NB4 (cell line): ENCODE measurements at places on chromosomes 11 and 22.
A peak's percentile ranks its signal among the peaks of the same experiment; 100 is the strongest.

DNA sequence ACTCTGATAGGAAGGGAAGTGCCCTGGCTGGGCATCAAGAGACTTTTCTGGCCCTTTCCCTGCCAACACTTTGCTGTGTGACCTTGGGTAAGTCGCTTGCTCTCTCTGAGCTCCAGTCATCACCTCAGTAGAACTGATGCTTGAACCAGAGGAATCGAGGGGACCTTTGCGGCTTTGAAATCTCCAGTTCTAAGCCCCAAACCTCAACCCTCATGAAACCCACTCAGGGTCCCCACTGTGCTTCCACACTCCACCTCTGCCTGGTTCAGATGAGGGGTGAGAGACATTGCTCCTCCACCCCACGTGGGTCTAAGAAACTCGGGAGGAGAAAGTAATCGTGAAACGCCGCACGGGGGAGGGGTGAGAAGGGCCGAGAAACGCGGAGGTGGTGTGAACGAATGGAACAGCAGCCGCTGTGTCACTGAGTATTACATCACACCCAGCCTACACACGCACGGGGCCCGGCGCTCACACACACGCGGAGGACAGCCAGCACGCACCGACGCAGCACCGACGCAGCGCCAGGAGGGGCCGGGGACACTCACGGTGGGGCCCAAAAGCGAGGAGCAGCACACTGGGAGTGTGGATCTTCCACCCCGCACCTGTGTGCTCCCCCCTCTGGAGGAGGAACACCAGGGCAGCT lies 4.3 kb downstream of the RTN4RL2 start:
- no peak for DNase-seq

GRCh38 chr22:22903355-22903777 lies 15.8 kb downstream of the IGLL5 start:
- DNase-seq = no peak

- DNase-seq = no peak
Observed at GRCh38 chr11:111299101-111300026, 1.0 kb downstream of the POU2AF3 start.

- no peak for DNase-seq
Observed at GRCh38 chr22:40509401-40510134, 127.0 kb downstream of the MRTFA start.

DNA sequence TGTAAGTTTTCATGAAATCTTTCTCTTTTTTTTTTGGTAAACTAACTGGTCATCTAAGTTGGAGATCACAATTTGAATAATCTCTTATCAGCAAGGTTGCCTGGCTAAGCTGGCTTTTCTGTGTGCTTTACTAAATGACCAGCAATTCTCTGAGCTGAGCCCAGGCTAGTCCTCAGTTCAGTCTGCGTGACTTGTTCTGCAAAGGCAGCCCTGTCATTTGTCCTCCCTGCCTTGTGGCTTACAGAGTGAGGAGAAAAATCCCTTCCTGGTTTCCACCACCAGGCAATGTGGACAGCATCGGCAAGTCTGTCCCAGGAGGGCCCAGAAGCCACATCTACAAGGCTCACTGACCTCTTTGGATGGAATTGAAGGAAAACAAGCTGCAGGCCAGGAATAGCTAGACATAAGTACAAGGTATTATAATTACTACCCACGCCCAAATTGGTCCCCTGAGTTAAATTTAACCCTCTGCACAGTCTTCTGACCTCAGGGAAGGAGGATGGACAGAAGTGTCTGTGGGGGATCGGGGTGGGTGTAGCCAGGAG lies 108.6 kb downstream of the SCN3B start:
- no peak for DNase-seq

GRCh38 chr11:19660076-19660475 lies 52.6 kb upstream of the NAV2 start:
- peak; percentile 62 for DNase-seq

- peak; percentile 19 for DNase-seq
Observed at GRCh38 chr22:27667121-27667843, 134.3 kb downstream of the MN1 start.

DNA sequence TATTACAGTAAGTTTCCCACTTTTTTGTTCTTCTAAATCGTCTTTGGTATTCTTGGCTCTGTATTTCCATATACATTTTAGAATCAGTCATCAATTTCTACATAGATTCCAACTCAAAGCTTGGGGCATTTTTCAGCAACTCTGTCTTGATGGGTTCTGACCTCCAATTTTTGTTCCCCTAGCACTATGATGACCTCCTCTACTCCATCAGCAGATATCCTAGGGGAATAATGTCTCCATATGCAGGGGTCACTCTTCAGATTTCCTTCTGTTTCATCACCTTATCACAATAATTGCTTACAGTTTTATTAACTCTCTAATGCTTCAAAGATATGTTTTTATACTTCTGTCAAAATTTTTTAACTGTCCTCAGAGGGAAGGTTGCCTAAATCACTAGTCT lies 91.3 kb upstream of the TP53AIP1 start:
- DNase-seq = no peak

DNA sequence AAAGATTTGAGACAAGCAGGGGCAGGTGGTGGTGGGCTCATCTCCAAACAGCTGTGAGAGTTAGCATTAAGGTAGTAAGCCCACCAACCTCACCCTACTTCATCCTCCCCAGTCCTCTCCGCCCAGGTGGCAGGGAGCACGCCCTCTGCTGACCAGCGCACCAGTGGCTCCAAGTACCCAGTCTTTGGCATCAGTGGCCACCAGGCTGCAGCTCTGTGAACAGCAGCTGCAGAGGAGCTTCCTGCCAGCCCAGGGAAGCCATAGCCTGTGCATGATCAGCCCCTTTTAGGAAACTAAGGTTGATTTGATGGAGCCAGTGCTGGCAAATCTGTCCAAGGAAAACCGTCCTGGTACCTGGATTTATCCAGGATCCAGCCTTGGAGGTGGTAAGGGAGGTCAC lies 21.7 kb downstream of the CAVIN3 start:
- peak; percentile 31 for DNase-seq

- DNase-seq = peak; percentile 38
Observed at GRCh38 chr22:39815932-39816331, 77.6 kb downstream of the ENTHD1 start.

DNA sequence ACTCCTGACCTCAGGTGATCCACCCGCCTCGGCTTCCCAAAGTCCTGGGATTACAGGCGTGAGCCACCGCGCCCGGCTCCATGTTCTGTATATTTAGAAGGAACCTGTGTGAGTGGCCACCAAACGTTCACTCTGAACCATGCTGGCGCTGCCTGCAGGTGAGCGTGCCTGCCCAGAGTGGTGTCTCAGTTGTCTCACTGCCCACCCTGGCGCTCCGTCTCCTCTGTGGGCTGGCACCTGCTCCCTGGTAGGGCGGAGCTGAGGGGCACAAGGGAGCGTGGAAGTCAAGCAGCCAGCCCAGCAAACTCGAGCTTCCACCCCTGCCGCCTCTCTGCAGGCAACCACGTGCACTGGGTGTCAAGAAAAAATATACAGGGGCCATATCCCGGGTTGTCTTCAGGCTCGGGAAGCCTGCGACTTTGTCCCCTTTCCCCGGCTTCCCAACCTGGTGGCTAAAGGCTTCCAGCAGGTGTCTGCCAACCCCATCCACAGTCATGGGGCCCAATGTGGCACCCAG lies 16.7 kb downstream of the TXN2 start:
- DNase-seq = no peak

DNA sequence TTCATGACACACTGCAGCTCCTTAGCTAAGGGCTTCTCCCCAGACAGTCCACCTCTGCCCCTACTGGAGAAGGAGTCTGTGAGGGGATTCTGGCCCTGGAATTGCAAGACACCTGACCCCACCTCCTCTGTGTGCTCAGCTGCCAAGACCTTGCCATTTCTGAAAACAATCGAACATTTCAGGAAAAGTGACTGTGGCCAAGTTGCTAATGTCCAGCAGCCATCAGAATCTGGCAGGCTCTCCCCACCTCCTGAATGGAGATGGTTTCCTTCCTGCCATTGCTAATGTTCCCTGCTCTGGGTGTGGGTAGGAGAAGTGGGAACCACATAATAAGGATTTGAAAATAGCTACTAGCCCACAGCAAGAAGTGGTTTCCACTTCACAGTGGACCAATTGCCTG lies 127.2 kb upstream of the ALX4 start:
- no peak for DNase-seq

- DNase-seq = peak; percentile 74
Observed at GRCh38 chr22:38204784-38205183, 3.0 kb downstream of the MAFF start.

DNA sequence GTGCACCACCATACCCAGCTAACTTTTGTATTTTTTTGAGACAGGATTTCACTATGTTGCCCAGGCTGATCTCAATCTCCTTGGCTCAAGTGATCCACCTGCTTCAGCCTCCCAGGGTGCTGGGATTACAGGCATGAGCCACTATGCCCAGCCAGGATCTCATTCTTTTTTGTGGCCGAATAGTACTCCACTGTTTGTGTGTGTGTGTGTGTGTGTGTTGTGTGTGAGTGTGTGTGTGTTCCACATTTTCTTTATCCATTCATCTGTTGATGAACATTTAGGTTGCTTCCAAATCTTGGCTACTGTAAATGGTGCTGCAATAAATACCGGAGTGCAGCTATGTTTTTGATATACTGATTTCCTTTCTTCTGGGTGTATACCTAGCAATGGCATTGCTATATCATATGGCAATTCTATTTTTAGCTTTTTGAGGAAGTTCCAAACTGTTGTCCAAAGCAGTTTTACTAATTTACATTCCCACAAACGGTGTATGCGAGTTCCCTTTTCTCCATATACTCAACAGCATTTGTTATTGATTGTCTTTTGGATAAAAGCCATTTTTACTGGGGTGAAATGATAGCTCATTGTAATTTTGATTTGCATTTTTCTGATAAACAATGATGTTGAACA lies 105.4 kb downstream of the TTC28 start:
- DNase-seq = peak; percentile 49

DNA sequence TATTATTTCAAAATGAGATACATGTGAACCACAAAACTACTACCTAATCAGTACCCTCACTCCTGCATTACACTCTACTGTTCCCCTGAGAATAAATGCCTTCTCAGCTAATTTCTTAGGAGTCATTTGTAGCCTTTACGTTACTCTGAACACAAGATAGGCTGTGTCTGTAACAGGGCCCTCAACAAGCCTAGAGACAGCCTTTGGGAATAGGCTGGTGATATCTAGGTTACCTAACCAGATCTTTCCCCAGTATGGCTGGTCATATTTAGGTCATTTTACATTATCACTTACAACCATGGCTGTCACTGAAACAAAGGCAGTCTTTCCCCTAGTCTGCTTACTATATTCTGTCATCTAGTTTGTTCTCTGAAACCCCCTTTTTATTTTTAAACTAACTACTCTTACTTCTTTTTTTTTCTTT lies 14.2 kb downstream of the ATM start:
- DNase-seq = peak; percentile 15

DNA sequence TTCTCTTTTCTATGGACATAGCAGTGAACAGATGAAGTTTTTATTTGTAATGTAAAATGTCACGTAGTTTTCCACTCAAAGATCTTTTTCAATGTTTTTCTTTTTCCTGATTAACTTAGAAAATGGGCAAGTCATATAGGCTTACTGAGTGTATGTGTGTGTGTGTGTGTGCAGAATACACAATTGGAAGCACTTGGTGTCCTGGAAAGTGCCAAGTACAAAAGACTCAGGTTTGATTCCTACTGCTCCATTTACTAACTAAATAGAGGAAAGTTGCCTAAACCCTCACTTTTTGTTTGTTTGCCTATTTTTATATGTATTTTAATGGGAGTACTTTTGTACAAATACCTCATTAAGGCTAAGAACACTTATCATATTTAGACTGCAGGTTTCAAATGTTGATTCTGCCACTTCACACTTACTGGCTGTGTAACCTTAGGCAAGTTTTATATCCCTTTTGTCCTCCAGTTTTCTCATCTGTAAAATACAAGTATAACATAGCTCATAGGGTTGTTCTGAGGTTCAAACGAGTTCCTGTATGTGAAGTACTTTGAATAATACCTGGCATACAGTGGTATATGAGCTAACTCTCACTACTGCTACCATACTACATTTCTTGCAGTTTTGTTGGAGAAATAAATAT lies 90.1 kb downstream of the TYR start:
- DNase-seq = no peak

DNA sequence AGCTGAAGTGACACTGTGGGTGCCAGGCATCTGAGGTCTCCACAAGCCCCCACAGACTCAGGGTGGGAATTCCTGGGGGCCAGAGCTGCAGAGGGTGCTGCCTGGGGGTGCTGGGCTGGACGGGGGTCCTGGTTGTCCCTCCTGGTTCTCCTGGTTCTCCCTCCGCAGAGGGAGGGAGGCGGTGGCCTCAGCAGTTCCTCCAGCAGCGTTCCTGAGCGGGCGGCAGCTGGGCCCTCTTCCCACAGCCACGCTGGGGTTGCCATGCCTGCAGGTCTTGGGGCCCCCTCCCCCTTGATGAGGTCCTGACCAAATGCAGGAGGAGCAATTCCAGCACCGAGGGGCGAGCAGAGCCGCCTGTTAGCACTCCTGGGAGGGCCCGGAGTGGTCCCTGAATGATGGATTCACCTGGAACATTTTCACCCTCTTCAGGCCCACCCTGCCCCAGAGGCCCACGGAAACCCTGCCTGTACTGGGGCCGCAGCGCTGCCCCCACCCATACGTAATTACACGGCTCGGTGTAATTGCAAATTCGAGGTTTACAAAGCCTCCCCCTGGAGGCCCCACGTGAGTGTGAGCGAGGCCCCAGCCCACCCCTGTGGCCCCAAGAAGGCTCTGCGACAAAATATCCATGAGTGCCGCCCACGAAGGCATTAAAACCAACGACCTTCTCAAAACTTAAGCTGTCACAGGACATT lies 635 bp downstream of the C11orf21 start:
- DNase-seq = peak; percentile 78

GRCh38 chr11:6357222-6357621 lies 33.1 kb upstream of the SMPD1 start:
- peak; percentile 46 for DNase-seq

- DNase-seq = no peak
Observed at GRCh38 chr11:30377347-30377746, 54.4 kb downstream of the ARL14EP start.

- no peak for DNase-seq
Observed at GRCh38 chr11:103536335-103536722, 427.1 kb downstream of the DYNC2H1 start.

- peak; percentile 49 for DNase-seq
Observed at GRCh38 chr22:36865346-36865745, 4.5 kb downstream of the NCF4 start.
